ENCODE measurements at places on chromosomes 11 and 22. TPM values are rescaled to one million over a fixed set of nuclear protein-coding genes. Genes with fewer than 3 reads are reported as not detected.
A peak's percentile ranks its signal among the peaks of the same experiment; 100 is the strongest.

DNA sequence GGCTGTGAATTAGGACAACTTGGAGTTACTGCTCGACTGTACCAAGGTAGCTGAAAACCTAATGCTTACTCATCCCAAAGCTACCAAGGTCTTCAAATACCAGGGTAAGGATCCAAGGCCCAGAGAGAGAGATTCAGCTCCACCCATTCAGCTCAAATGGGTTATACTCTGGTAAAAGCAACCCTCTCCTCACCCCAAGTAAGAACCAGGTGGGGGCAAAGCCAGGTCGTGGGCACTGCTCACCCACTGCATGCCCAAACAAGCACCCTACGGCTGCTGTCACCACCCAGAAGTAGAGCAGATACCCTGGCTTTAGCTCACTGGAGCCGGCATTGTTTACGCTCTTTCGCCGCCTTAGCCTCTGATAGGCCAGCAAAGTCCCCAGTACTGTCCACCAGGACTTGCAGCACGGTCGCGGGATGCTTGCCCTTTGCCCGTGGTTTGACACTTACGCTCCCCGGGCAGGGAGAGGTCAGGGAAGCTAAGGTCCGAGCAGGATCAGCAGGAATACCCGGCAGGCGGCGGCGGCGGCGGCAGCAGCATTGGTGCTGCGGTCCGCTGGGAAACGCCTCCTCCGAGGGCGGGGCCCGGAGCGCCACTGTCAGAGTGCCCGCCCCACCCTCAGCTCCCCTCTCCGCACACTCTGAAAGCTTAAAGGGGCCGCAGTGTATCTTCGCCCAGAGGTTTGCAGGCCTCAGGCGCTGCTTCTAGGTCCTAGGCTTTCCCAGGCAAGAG, 19.6 kb downstream of the CKAP5 start:
- no peak overlapping the region for H3K27ac ChIP-seq
- no peaks in the 10 kb centered on the region for H3K27me3 ChIP-seq
- DNase-seq, result no peak
- H3K4me1 ChIP-seq, result peaks cover 7% of the 10 kb centered on the region
- peak overlapping the region; percentile 67 for H3K4me3 ChIP-seq

Gene KLHL35
- 0.21 TPM for total RNA-seq

DNA sequence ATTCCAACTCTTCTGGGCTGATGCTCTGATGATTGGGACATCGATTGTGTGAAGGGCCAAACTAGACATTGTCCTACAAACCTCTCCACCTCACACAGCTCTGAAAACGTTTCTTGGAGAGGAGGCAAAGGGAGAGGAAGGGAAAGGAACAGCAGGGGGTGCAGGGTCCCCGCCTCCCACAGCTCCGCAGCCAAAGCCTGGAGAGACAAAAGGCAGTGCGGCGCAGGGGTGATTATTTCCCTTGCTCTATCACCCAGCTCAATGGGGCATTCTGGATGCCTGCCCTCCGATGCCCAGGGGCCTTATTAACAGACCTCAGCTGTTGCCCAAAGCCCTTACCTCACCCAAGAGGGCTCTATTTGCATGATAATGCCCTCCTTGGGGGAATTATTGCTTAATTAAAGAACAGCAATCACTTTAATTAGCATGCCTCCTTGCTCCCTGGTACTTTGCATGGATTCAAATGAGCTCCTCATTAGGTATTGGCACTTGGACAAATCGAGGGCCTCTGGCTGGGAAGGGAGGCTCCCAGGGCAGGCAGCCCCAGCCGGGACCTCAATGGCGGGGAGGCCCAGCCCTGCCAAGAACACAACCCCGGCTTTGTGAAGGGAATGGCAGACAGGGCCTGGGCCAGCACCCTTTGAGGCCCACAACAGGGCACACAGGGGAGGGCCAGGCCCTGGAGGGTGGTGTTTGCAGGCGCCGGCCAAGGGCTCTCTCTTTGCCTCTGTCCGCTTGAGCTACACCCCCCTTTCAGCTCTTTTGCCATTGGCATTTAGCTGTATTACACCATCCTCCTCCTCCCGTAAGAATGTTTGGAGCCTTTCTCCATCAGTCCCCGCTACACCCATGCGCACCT, 19.8 kb upstream of the CDON start:
- no peak overlapping the region for H3K4me3 ChIP-seq
- no peaks in the 10 kb centered on the region for H3K36me3 ChIP-seq
- H3K4me1 ChIP-seq, result peaks cover 10% of the 10 kb centered on the region
- no peaks in the 10 kb centered on the region for H3K27me3 ChIP-seq

Gene RASSF10
- total RNA-seq, result 0.10 TPM

- no peak overlapping the region for H3K4me3 ChIP-seq
- DNase-seq, result no peak
- H3K36me3 ChIP-seq, result peaks cover 3% of the 10 kb centered on the region
Observed at GRCh38 chr22:30002861-30003486, 77.3 kb upstream of the HORMAD2 start.

Gene PHF21A
- 29.2 TPM for total RNA-seq

Gene GSC2
- not detected for total RNA-seq

Gene SMIM38
- 3.5 TPM for total RNA-seq

DNA sequence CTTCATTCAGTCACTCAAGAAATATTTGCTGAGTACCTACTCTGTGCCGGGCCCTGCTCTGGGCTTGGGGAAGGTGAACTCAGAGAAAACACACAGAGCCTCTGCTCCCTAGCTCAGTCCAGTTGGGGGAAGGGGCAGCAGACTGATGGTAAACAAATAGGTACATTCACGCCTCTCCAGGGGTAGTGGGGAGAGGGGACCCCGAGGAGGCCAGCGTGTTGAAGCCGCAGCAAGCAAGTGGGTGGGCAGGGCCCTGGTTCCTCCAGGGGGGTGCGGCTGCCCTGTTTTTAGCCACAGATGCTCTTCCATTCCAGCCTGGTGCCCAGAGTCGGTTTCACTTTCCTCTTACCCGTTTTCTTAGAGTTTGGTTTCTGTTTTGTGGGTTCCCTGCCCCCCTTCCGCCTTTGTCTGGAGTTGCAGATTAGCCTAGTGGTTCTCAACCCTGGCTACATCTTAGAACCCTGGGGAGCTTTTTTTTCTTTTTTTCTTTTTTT, 8.7 kb downstream of the DRAP1 start:
- H3K27me3 ChIP-seq, result no peaks in the 10 kb centered on the region
- H3K27ac ChIP-seq, result peak overlapping the region; percentile 99
- H3K4me3 ChIP-seq, result peak overlapping the region; percentile 65
- DNase-seq, result peak; percentile 84

Gene UPK2
- not detected for total RNA-seq

Gene OVCH2
- not detected for total RNA-seq

GRCh38 chr22:30803679-30804078, 109.0 kb downstream of the OSBP2 start:
- no peak for DNase-seq
- no peaks in the 10 kb centered on the region for H3K4me1 ChIP-seq
- H3K27ac ChIP-seq, result no peak overlapping the region
- no peak overlapping the region for H3K4me3 ChIP-seq

Gene EXPH5
- total RNA-seq, result 11.1 TPM

Gene MRPL49
- 63.5 TPM for total RNA-seq

DNA sequence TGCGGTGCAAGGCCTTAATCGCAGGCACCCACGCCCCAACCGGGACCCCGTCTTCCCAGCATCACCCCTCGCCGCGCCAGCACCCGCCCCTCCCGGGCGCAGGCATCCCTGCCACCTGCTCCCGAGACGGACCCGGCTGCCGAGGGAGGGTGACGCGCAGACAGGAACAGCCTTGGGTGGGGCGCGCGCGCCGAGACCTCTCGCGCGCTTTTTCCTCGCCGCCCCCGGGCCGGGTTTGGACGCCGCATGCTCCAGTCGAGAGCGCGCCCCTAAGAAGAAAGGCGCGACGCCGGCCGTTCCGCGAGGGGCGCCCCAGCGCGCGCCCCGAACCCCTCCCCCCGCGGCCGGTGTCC, 504 bp downstream of the CFL1 start:
- peak overlapping the region; percentile 93 for H3K4me3 ChIP-seq
- peak overlapping the region; percentile 100 for H3K27ac ChIP-seq
- peaks cover 21% of the 10 kb centered on the region for H3K4me1 ChIP-seq
- no peak for DNase-seq

Gene CHID1
- 48.5 TPM for total RNA-seq

Gene TREH
- total RNA-seq, result not detected

GRCh38 chr11:91293119-91293518, 931.5 kb upstream of the FAT3 start:
- no peak overlapping the region for H3K4me3 ChIP-seq
- H3K27ac ChIP-seq, result no peak overlapping the region
- DNase-seq, result no peak

Gene OR2AG2
- total RNA-seq, result not detected

Gene DNAJB7
- total RNA-seq, result not detected

GRCh38 chr11:76704171-76704948, 33.8 kb upstream of the LRRC32 start:
- no peaks in the 10 kb centered on the region for H3K4me1 ChIP-seq
- H3K27ac ChIP-seq, result no peak overlapping the region
- DNase-seq, result no peak

Gene OR8G5
- total RNA-seq, result not detected

DNA sequence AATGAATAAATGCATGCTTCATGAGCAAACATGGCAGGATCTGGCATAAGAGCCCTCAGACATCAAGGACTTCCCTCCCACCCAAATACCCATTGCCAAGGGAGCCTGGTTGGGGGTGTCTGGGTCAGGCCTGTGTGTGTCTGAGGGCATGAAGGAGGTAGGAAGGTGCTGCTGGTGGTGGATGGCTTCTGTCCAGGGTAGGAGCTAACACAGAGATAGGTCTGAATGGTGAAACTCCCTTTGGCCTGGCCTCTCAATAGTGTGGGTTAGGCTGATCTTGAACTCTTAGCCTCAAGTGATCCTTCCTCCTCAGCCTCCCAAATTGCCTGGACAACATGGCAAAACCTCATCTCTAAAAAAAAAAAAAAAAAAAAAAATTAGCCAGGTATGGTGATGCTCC, 2.8 kb downstream of the AMPD3 start:
- peak overlapping the region; percentile 66 for H3K4me3 ChIP-seq
- no peaks in the 10 kb centered on the region for H3K27me3 ChIP-seq
- H3K36me3 ChIP-seq, result no peaks in the 10 kb centered on the region
- no peak overlapping the region for H3K27ac ChIP-seq
- no peak for DNase-seq
- H3K4me1 ChIP-seq, result peaks cover 48% of the 10 kb centered on the region

Gene IL18BP
- total RNA-seq, result 19.0 TPM

DNA sequence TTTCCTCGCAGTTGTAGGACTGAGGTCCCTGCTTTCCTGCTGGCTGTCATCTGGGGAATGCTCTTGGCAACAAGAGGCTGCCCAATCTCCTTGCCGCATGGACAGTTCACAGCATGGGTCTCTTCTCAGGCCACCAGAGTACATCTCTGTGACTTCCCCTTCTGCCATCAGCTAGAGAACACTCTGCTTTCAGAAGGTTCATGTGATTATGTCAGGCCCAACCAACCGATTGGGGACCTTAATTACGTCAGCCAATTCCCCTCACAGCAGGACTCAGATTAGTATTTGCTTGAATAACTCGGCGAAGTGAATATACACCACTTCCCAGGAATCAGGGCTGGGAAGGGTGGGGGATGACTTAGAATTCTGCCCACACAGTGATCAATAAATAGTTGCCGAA, 61.9 kb upstream of the CSNK2A3 start:
- no peaks in the 10 kb centered on the region for H3K36me3 ChIP-seq
- H3K27me3 ChIP-seq, result no peaks in the 10 kb centered on the region
- DNase-seq, result no peak
- H3K27ac ChIP-seq, result no peak overlapping the region

Gene LIF
- 2.3 TPM for total RNA-seq

GRCh38 chr11:130786586-130786985, 129.7 kb downstream of the SNX19 start:
- no peaks in the 10 kb centered on the region for H3K36me3 ChIP-seq
- DNase-seq, result no peak
- no peaks in the 10 kb centered on the region for H3K4me1 ChIP-seq
- H3K27me3 ChIP-seq, result no peaks in the 10 kb centered on the region
- no peak overlapping the region for H3K27ac ChIP-seq

- no peak overlapping the region for H3K4me3 ChIP-seq
- peaks cover 8% of the 10 kb centered on the region for H3K36me3 ChIP-seq
- no peak overlapping the region for H3K27ac ChIP-seq
- H3K4me1 ChIP-seq, result no peaks in the 10 kb centered on the region
Observed at GRCh38 chr22:24418786-24419474, 8.5 kb upstream of the ADORA2A start.

- no peak overlapping the region for H3K27ac ChIP-seq
- DNase-seq, result no peak
- peaks cover 9% of the 10 kb centered on the region for H3K36me3 ChIP-seq
- no peaks in the 10 kb centered on the region for H3K27me3 ChIP-seq
- no peaks in the 10 kb centered on the region for H3K4me1 ChIP-seq
Observed at GRCh38 chr11:134248910-134249480, 4.2 kb downstream of the THYN1 start.

Gene ADORA2A
- total RNA-seq, result 23.6 TPM
